ENCODE measurements at places on chromosomes 2 and 18. TPM values are rescaled to one million over a fixed set of nuclear protein-coding genes. Genes with fewer than 3 reads are reported as not detected.

DNA sequence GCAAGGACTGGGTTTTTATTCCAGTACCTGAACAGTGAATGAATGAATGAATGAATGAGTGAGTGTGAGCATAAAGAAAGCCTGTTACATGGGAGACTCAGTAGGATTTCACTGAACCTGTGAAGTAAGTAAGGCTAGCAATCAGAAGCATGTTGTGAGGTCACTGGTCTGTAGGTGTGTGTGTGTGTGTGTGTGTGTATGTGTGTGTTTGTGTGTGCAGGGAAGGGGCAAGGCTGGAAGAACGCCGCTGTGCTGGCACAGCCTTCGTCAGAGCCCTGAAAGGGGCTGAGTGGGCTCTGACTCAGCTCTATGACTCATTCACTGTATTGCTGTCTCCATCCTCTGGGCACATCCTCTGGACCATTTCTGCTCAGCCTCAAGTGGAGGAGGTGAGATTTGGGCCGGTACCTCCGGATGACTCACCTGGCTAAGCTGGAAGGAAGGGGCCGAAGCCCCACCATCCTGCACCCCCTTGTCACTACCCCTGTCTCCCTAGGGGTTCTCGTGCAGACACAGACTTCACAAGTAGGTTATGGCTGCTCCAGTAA, 51.4 kb upstream of the MRPL33 start:
- peak; percentile 60 for DNase-seq
- H3K36me3 ChIP-seq: no peaks in the 10 kb centered on the region
- H3K27me3 ChIP-seq: no peaks in the 10 kb centered on the region
- H3K4me1 ChIP-seq: peaks cover 20% of the 10 kb centered on the region
- peak overlapping the region; percentile 65 for H3K27ac ChIP-seq
- H3K4me3 ChIP-seq: no peak overlapping the region

DNA sequence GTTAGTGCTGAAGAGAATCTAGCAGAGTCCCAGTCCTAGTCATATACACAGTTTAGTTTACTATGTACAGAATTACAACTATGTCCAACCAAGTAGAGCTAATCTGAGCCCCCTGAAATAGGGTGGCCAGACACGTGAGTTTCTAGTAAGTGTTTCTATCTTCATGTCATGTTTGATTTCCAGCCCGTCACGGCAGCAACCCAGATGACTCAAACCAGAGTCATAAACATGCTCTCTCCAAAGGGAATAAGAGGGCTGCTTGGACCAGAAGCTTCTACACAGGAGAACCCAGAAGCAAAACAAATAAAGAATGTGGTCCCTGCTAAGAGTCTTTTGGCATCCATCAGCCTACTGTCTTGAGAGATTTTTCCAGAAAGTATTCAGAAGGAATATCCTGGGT, 64.9 kb upstream of the WIPF1 start:
- H3K27ac ChIP-seq: no peak overlapping the region
- peaks cover 2% of the 10 kb centered on the region for H3K4me1 ChIP-seq
- H3K4me3 ChIP-seq: no peak overlapping the region
- H3K36me3 ChIP-seq: no peaks in the 10 kb centered on the region

Gene PIEZO2
- total RNA-seq: 0.15 TPM

GRCh38 chr2:239910851-239911640, 114.1 kb downstream of the NDUFA10 start:
- no peak for DNase-seq
- no peaks in the 10 kb centered on the region for H3K36me3 ChIP-seq
- H3K4me3 ChIP-seq: no peak overlapping the region
- H3K27ac ChIP-seq: no peak overlapping the region
- no peaks in the 10 kb centered on the region for H3K4me1 ChIP-seq

Gene C1QL2
- not detected for total RNA-seq

Measured in psoas muscle (tissue), 8 donors.